HCT116 (cell line): ENCODE measurements at places on chromosomes 16 and 17.

DNA sequence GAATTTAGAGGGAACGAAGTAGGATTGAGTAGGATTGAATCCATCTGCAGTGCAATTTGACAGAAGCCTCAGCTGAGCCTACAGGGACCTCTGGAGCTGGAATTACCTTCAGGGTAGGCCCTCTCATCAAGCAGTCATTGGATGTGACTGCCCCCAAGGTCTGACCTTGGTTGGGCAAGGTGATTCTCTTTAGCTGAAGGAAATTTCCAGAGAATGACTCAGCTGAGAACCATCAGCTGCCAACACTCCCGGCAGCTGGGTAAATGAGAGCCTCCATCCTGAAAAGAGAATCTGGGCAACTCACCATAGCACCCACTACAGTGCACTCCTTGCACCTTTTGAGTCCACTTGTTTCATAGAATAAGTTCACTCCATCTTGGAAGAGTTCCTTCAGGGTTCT, 113.5 kb upstream of the MED13 start:
- DNase-seq = no peak

- no peak for DNase-seq
Observed at GRCh38 chr17:69061721-69062556, 1.2 kb upstream of the ABCA9 start.

DNA sequence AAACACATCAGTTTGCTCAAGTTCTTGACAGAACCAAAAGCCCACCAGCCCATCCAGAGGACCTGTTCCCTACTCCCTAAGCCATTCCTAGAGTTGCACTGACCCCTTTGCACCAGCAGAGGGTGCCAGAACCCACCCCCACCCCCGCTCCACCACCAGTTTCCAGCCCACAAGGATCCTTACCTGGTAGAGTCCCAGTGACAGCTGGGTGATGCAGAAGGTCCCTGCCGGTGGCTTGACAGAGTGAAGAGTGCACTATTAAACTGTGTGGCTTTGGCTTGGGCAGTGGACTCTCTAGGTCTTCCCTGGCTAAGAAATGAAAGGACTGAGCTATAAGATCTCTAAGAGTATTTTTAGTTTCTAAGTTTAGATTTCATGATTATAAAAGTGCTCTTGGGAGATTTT, 73.3 kb upstream of the MTMR4 start:
- DNase-seq = peak; percentile 64

DNA sequence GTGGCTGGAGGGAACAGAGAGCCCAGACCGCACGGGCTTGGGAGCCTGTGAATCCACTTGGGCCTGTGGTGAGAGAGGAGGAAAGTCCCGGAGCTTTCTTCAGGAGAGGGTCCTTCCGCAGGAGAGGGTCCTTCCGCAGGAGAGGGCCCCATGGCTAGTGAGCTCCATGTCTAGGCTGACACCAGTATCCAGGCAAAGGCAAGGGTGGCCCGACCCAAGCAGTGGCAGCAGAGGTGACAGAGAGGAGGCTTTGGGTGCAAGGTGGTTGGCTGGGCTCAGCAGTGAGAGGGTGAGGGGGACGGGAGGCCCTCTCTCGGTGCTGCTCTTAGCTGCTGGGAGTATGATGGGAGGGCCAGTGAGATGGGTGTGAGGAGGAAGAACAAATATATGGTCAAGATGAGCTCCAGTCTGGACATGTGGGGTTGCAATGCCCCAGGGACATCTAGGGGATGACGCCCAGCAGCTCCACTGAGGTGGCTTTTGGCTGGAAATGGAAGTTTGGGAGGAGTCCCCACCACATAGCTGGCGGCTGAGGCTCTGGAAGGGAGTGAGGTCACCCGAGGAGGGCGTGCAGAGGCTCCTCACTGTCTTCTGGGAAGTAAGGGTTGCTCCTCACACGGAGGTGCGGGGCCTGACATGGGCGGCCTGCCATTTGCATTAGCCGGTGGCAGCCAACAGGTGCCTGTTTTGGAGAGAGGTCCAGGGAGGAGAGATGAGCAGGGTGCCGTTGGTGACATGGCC, 2.3 kb upstream of the HSD3B7 start:
- DNase-seq = no peak
